ENCODE measurements at places on chromosomes 4 and X.

DNA sequence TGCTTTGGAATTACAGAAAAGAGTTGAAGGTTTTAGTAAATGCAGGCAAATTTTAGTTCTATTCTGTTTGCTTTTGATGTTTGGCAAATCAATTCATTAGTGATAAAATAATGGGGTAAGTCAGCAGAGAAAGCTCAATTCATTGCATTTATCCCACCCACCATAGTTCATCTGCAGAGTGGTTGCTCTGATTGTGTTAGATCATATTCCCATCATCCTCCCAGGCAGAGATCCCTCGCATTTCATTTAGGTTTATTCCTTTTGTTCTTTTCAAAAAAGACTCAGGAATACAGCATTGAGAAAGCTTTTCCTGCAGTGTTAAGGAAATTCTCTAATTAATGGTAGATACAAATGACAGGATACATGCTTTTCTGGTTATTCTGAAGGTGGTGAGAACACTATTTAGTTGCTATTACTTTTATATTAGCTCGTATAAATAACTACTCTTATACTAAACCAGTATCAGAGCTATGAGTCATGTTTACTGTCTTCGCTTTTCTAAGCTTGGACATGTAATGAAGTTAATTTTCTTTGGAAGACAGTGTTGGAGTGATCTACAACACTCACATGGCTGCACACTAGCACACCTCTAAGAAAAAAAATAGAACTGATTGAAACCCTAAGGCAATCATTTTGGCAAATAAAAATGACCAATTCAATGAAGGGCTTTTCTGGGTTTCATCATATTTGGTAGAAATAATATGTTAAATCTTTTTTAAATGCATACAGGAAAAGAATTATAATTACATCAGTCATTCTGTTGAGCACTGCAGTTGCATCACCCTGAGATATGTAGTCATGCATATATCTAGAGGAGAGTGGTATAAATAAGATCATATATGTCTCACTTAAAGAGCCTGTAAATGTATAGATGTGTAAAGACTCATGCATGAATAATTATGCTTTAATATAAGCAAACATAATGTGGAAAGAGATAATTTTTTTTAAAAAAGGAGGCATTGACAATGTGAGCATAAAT is 351.6 kb downstream of the PCDH7 start:
- DNase-seq = no peak

DNA sequence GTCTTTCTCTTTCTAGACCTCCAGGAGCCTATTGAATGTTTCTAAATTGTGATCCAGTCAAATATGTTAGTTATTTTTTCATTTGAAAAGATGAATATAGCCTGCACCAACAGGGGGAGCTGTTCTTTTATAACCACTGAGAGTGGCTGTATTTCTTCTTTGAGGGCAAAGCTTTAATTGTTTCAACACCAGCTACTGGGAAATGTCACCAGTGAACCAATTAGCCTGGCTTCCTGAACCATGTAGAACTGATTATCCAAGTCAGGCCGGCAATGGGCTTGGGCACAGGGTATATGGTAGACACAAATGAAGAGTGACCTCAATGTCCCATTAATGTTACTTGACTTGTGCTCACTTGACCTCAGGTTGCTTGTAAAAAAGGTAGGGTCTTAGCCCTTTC is 4.8 kb upstream of the DAPP1 start:
- DNase-seq = no peak

DNA sequence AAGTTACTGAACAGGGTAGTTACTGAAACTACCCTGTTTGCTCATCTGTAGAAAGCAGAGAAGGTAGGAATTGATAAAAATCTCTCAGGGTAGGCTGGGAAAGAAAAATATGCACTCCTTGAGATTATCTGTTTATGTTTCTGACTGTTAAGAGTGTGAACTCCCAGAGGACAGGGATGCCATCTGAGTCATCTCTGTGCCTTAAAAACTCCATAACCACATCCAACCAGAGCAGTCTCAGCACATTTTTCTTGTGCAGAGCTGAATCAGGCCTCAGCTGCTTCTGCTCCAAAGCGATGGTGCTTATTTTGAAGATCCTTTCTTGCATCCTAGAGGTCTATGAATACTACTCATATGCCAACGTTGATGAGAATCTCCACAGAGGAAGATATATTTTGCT is 9.9 kb downstream of the CENPVL3 start:
- DNase-seq = no peak

DNA sequence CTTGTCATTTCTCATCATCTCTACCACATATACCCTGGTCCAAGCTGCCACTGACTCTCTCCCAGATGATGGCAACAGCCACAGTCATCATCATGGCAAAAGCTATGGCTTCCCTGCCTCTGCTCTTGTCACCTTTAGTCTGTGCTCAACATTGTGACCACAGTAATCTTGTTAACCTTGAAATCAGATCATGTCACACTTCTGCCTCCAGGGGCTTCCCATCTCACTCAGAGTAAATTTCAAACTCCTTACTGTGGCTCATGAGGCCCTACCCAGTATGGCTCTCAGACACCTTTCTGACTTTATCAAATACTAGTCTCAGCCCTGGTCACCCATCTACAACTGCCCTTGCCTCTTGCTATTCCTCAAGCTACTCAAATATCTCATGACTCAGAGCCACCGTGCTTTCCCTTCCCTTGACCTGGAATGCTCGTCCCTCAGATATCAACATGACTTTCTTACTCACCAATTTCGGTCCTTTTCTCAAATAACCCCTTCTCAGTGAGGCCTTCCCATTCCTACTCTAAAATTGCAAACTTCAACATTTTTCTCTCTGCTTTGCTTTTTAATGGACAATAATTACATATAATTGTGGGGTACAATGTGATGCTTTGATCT is 41.1 kb upstream of the STIM2 start:
- no peak for DNase-seq

- DNase-seq = no peak
These were observed 153.7 kb downstream of the VEGFC start for GRCh38 chr4:176638992-176639391.

DNA sequence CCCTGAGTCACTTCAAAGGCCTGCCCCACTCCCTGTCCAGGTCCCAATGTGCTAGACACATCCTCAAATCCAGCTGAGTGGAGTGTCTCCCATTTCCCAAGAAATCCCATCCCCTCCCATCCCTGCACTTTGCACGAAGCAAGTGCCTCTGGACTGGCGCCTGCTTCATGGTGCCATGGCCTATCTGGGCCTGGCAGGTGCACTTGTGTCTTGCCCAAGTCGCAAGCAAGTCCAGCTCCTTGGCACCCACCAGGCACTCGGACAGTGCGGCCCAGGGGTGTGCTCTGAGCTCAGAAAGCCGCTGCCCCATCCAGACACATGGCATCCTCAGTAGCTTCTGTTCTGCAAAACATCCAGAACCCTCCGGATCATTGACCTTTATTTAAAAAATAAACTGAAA is 97.4 kb downstream of the DCTD start:
- DNase-seq = no peak

DNA sequence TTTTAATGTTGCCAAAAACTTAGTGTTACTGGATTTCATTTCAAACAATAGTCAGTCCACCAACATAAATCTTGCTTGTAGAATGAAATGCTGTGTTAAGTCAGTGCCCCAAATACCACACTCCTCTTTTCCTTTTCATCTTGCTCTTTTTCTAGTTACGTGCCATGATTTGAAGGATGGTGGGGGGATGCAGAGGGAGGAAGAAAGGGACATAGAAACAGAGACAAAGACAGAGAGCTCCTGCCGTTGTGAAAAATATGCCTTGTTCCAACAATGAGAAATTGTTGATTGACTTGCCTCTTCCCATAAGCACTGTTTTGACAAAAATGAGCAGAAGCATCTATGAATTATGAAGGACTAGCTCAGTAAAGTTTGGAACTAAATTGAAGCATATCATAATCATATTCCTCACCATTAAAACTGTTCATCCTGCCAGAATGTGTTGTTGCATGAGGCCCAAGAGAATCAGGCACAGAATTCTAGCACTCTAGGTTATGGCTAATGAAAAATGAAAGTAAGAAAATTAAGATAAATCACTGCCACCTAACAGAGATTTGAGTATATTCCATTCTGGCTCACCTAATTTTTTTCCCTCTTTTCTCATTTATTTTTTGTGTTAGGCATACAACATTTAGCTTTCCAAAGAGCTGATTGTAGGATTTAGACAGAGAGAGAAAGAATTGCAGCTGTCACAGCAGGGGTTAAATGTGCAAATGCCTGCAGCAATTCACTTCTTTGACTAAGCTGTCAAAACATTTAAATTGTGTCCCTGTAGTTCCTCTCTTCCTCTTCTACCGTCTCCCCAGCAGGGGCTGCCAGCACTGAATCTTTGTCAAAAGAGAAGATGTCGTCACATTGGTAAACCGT is 111.6 kb upstream of the PTPN13 start:
- no peak for DNase-seq

- DNase-seq = no peak
These were observed 63.4 kb upstream of the KLF3 start for GRCh38 chr4:38600575-38600974.

GRCh38 chr4:43132010-43132582 is 239.6 kb downstream of the GRXCR1 start:
- DNase-seq = peak; percentile 2

DNA sequence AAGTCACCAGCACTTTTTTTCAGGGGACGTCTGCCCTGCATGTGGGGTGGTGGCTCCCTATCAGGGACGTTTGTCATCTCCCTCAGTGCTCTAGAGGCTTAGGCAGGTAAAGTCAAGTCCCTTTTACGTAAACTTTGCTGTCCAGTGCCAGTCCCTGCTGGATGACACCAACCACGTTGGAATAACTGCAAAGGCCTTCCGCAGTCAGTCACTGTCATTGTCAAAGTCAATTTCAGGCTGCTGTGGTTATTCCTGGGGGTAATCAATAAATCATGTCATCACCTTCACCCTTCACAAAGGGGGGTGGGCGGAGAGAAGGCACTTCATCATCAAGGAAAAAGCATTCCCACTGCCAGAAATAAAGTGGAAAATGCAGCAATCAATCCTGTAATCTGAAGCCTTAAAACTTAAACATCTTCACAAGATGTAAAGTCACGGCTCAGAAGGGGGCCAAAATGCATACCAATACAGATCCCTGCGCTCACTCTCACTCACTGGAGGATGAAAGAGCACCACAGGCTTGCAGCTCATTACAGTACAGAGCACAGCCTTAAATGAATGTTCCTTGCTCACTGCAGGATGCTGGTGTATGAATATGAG is 56.2 kb downstream of the CLDN22 start:
- DNase-seq = no peak

DNA sequence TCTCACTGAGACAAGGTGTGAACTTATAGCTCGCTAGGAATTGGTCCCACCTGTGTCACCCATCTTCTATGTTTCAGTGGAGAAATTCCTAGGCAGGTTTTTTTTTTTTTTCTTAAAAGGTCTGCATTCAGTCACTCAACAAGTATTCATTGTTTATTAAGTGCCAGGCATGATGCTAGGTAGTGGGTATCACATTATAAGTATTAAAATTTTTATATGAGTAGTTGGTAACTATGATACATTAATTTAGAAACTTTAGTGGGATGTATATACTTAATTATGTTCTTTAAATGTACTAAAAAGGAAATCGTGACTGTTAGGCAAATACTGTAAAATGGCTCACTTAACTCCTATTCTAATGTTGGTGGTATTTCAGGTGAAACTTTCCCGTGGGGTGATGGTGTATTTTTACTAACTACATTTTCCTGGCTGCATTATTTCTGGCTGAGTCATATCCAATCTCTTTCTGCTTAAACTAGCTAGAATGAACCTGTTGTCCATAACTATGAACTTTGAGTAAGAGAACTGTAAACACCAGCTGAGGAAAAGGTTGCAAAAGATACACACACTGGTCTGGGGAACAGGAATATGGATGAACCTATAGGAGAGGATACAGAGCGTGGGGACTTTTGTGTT is 49.3 kb upstream of the MED14 start:
- DNase-seq = no peak

DNA sequence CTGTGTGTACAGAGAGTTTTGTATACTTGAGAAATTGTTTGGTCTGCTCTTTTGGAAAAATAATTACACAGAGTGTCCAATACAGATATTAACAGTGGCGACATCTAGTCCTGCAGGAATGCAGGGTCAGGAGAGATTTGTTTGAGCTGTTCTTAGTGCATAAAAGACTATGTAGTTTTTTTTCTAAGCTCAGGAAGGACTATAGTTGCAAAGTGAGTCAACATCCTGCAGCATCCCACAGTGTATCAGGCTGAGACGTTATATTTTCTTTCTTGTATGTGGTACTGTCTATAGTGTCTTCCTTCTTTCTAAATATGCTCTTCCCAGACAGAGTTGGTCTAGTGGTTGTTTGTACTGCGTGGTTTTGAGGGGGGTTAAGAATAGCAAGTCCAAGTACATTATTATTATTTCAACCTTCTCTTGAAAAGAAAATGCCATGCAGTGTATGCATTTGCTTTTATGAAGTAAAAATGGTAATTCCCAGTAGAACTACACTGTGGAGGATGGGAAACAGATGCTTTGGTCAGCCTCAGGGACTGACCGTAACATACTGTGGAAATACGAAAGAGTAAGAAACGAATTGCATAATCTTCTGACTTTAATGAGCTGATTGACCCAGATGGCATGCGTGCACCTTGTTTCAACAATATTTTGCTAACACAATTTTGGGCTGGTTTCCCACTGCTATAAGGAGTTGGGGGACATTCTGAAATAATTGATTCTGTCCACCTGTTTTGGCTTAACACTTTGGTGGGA is 67.4 kb downstream of the DMP1 start:
- no peak for DNase-seq

DNA sequence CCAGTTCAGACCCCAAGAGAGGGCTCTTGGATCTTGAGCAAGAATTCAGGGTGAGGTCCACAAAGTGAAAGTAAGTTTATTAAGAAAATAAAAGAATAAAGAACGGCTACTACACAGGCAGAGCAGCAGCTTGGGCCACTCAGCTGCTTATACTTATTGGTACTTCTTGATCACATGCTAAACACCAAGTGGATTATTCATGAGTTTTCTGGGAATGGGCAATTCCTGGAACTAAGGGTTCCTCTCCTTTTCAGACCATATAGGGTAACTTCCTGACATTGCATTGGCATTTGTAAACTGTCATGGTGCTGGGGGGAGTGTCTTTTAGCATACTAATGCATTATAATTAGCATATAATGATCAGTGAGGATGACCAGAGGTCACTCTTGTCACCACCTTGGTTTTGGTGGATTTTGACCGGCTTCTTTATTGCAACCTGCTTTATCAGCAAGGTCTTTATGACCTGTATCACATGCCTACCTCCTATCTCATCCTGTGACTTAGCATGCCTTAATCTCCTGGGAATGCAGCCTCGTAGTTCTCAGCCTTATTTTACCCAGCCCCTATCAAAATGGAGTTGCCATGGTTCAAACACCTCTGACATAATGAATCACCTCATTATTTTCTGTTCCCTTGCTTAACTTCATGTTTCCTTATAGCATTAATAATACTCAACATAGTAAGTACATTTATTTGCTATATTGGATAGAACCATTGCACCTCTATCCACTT is 476.3 kb downstream of the DTHD1 start:
- DNase-seq = no peak

Measured in amniotic stem cell (primary cell).